HFFc6 (cell line): ENCODE measurements at places on chromosomes 2 and 18. TPM values are rescaled to one million over a fixed set of nuclear protein-coding genes. Genes with fewer than 3 reads are reported as not detected.

- DNase-seq: no peak
Measured at GRCh38 chr2:219243291-219243761, 1.9 kb downstream of the GLB1L start.

DNA sequence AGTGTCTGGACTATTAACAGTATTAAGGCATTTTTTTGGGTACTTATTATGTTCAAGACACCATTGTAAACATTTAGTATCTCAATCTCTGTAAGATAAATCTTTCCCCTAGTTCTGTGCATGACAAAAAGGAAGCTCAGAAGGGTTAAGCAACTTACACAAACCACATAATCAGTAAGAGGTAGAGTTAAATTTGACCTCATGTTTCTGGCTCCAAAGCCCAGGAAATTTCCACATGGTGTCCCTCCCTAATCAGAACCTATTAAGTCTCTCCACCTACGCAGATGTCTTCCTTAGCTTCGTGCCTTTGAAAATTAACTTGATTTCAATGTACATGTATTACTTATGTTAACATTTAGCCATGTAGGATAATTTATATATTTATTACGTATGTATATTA lies 2.0 kb downstream of the MFSD6 start:
- DNase-seq: no peak

DNA sequence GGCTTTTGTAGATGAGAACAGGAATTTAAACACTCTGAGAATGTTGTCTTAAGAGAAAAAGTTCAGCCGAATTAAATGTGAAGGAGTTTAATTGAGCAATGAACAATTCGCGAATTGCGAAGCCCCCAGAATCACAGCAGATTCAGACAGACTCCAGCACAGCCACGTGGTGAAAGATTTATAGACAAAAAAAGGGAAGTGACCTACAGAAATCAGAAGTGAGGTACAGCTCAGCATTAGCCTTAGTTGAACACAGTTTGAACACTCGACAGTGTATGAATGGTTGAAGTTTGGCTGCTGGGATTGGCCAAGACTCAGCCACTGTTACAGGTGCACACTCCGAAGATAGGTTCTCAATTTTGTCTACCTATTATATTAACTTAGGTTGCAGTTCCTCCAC lies 264.0 kb upstream of the CHST9 start:
- no peak for DNase-seq

- peak; percentile 94 for DNase-seq
Measured at GRCh38 chr2:42917425-42917927, 125.1 kb upstream of the HAAO start.

GRCh38 chr2:125107446-125107845 lies 1082.4 kb downstream of the CNTNAP5 start:
- no peak for DNase-seq

GRCh38 chr18:38688416-38688815 lies 1122.8 kb upstream of the CELF4 start:
- DNase-seq: no peak

DNA sequence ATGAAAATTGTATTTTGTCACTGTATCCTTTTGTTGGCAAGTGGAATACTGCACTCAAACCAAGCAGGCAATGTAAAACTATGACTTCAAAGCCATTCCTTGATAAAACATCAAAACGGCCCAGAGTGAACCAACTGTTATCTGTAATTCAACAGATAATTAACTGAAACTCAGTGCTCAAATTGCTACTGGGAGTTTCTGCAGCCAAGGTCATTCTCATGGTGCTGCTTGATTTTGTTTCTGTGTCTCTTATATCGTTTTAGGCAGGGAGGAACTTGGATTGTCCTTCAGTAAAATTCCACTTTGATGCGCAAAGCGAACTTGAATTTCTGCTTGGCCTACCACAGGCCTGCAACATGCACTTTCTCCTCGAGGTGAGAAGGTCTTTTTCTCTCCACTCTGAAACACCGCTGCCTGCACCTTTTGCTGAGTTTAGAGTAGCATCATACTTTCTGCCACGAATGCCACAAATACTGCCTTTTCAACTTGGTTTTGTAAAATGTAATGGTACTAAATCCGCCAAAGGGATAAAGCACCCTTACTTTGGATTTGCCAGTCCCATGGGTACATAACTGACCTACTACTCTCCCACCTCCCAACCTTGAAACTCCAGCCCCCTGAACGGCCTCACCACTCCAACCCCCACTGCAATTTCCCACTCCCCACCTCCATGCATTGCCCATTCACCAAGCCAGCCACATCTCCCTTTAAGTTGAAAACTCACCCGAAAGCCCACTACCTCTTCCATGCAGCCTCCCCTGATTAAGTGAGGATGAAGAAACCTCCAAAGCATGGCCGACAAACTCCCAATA lies 204.7 kb downstream of the TGIF1 start:
- DNase-seq: no peak

DNA sequence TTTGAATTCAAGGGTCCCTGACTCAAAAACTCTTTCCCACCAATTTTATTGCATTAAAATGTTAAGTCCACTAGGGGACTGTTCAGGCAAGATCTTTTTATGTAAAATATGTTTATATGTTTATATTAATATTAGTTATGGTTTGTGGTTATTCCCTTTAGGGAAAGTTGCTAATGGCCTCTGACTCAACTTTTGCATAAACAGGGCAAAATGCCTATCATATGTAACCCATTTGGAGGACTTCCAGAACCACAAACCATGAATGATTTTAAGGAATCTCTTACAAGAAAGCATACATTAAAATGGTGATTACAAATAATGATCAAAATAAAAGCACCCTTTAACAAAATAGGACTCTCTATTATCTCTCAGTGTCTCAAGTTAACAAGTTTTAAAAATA lies 1484.5 kb upstream of the ZEB2 start:
- DNase-seq: peak; percentile 40

DNA sequence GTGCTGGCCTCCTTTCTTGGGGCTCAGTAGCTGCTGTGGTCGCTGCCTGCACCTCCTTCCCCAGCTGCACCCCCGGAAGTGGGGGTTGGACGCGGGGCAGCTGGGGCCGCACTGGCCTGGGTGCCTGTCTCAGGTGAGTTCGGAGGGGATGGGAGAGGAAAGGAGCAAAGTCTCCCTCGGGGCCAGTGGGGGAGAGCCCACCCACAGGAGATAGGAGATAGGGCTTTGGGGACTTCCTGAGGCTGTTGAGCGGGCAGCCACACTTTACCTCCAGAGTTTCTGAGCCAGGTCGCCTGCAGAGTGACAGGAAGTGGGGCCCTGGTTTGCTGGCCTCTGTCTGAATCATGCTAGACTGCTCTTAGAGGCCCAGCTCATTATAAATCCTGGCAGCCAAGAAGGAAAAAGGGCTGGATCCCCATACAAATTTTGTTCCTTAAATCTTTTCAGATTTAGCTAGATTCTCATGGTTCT lies 8.1 kb downstream of the MBP start:
- DNase-seq: no peak

Gene AQP12A
- total RNA-seq: not detected in 3 replicates

GRCh38 chr18:13680612-13681011 lies 45.7 kb downstream of the FAM210A start:
- DNase-seq: no peak

GRCh38 chr18:67519592-67519991 lies 3.1 kb upstream of the DSEL start:
- peak; percentile 53 for DNase-seq

GRCh38 chr2:240788482-240788881 lies 31.5 kb downstream of the KIF1A start:
- no peak for DNase-seq

DNA sequence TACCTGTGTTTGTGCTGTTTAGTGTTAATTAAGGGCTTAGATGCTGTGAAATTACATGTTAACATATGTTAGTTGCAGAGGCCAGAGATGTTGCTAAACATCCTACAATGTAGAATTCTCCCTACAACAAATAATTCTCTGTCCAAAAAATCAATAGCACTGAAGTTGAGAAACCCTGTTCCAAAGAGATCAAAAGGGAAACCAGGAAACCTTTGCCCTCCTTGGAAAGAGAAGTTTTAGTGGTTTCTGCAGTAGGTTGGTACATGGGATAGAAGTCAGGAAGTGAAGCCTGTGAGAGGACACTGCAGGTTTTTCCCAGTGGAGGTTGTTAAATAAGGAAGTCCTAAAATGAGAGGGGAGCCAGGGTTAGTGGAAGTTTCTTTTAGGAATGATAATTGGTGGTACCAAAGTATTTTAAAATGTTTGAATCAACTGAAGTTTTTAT lies 6.3 kb upstream of the RMDN2 start:
- no peak for DNase-seq

Gene LYG2
- total RNA-seq: not detected in 3 replicates

Gene CCL20
- total RNA-seq: not detected in 3 replicates

Gene GAREM2
- not detected in 3 replicates for total RNA-seq

DNA sequence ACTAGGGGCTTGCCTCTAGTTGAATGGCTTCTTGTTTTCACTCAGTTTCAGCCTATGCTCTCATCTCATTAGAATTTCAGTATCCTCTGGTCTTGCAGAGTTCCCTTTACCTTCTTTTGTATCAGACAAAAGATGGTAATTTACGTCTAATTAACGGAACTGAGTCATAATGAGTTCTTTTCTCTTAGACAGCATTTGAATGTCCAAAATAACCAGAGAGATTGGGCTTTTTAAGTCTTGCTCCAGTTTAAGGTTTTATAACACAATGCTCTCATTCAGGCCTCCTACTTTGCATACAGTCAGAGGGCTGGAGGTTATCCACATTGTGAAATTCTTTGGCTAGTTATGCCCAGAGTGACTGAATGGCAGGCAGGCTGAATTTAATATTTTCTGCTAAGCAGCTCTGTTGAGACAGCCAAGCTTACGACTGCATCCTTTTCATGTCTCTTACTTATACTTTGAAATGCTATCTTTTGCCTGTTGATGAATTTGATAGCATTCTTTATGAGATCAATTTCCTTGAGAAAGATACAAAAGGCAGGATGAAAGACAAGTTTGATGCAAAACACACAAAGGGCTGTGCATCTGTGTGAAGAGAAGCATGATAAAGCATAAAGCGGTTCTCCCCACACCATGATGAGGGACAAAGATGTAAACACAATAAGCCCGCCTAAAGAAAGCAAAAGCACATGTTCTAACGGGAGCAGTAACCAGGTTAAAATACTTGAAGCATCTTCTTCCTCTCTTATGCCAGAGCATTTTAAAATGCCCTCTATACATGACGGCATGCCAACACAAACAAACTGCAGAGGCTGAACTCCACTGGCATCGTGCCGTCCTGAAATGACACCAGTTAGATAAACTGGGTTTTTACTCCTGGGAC lies 90.0 kb downstream of the CDH2 start:
- DNase-seq: no peak

- DNase-seq: no peak
Measured at GRCh38 chr2:37436323-37436722, 91.9 kb downstream of the QPCT start.

GRCh38 chr2:170681311-170681710 lies 33.8 kb upstream of the SP5 start:
- DNase-seq: no peak

Gene SMAD4
- total RNA-seq: 77.2 to 92.0 TPM (median 80.6 TPM) in 3 replicates

Gene C2orf78
- not detected in 3 replicates for total RNA-seq

GRCh38 chr2:1219901-1220573 lies 193.2 kb upstream of the TPO start:
- no peak for DNase-seq

- no peak for DNase-seq
Measured at GRCh38 chr2:240959214-240959940, 39.0 kb upstream of the SNED1 start.

DNA sequence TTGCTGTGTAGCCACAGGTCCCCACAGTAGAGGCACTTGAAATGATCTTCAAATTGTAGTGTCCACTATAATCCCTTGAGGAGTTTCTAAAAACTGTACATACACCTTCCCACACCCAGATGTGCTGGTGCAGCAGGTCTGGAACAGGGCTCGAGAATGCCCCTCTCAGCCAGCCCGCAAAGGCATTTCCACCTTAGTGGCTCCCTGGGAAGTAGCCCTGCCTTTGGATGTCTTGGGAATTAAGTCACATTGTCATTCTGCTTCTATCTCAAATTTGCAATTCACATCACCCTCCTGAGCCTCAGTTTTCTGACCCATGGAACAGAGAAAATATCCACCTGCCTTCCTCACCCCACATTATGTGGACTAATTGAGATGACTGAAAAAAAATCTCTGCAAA lies 44.3 kb upstream of the TCF7L1 start:
- DNase-seq: no peak

Gene FBLN7
- 2.1 to 7.1 TPM (median 2.4 TPM) in 3 replicates for total RNA-seq

Gene KIDINS220
- 35.4 and 37.2 TPM in 2 replicates for total RNA-seq

DNA sequence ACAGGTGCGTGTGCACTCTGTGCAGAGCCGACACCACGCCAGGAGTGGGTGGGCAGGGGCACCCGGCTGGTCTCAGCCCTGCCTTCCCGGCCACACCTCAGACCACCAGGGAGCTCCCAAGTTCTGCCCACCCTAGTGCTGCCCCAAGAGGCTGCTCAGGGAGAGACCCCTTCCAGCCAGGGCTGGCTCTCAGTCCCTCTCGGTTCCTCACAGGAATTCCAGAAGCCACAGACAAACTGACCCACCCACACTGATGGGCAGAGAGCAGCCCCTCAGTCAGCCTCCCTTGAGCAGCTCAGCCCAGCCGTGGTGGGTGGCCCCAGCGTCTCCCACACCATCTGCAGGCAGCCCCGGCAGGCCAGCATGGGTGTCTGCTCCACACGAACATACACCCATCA lies 33.8 kb downstream of the GPC1 start:
- DNase-seq: no peak

Gene HOXD1
- not detected in 3 replicates for total RNA-seq

DNA sequence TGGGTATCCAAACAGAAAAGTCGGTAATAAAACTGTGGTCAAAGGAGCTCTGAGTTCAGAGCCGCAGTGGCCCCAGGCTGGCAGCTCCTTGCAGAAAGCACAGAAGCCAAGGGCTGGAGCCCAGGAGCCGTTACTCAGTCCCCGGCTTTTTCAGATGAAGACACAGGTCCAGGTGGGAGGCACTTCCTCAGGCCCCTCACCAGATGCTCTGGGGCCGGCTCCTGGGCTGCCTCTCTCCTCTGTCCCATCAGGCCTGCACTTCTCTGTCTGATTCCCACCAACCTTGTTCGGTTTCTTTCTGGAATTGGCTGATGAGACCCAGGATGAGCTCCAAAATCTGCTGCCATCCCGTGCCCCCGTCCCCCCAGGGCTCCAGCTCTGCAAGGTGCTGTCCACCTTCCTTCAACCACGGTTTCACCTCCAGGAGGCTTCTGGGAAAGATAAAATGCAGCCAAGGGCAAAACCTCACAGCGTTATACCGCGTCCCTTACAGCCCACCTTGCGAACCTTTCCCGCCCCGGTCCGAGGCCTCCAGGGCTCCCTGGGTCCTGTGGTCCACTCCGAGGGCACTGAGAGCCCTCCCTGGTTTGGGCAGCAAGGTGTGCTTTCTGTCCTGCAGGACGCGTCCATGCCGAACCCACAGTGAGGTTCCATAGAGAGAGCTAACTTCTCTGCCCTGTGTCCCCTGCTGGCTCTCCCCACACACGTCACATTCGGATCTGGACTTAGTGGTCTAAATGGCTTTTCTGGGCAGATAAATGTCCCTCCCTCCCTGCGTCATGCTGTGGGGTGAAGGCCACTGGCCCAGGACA lies 102.9 kb downstream of the TPO start:
- no peak for DNase-seq
